ENCODE measurements at places on chromosomes 6 and 20. TPM values are rescaled to one million over a fixed set of nuclear protein-coding genes. Genes with fewer than 3 reads are reported as not detected.

The C20orf144 gene
- total RNA-seq: not detected

The WFDC13 gene
- total RNA-seq: not detected

The HSPA1A gene
- 100 TPM for total RNA-seq

The MYBL2 gene
- 0.85 TPM for total RNA-seq

The COL12A1 gene
- total RNA-seq: 216 TPM

The PDE10A gene
- total RNA-seq: 8.7 TPM

The CALHM4 gene
- total RNA-seq: not detected

The TBXT gene
- not detected for total RNA-seq

The ADGRF1 gene
- total RNA-seq: not detected

The THBS2 gene
- 43.5 TPM for total RNA-seq

The SMOC2 gene
- 35.7 TPM for total RNA-seq

The IL17F gene
- not detected for total RNA-seq

The SAPCD1 gene
- total RNA-seq: not detected

The LTV1 gene
- total RNA-seq: 34.1 TPM

The FAM217A gene
- total RNA-seq: not detected

The GNAS-AS1 gene
- total RNA-seq: not detected
